ENCODE measurements at places on chromosomes 1 and 21. TPM values are rescaled to one million over a fixed set of nuclear protein-coding genes. Genes with fewer than 3 reads are reported as not detected.

DNA sequence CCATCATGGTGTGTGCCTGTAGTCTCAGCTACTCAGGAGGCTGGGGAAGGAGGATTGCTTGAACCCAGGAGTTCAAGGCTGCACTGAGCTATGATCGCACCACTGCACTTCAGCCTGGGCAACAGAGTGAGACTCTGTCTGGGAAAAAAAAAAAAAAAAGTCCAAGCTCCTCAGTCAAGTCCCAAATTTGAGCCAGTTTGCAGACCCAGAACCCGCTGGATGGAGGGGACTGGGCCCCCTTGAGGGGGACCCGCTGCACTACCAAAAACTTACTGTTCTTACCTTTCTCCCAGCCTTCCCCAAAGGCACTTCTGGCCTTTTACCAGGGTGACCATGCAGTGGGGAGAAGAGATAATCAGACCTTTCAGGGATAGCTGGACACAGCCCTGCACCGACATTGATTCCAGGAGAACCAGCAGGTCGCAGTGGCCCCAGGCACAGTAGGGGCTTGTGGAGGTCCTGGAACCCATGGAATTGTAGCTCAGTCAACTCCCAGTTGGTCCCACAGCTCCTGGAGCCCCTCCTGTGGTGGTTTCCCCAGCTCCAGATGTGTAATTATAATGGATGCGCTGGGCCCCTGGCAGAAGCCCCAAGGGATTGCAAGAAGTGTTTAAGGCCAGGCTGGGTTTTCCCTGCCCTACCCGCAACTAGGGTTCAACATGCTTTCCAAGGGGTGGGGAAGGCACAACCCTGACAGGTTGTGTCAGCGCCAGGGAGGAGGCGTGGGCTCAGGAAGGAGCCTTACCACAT, 4.1 kb upstream of the WNT9A start:
- H3K4me1 ChIP-seq: peaks cover 9% of the 10 kb centered on the region
- no peak for DNase-seq
- no peaks in the 10 kb centered on the region for H3K36me3 ChIP-seq
- H3K27me3 ChIP-seq: peaks cover 29% of the 10 kb centered on the region
- no peak overlapping the region for H3K4me3 ChIP-seq
- H3K27ac ChIP-seq: no peak overlapping the region

The LRRC53 gene
- not detected for polyA plus RNA-seq

- no peak overlapping the region for H3K4me3 ChIP-seq
- no peaks in the 10 kb centered on the region for H3K36me3 ChIP-seq
- no peak overlapping the region for H3K27ac ChIP-seq
- no peaks in the 10 kb centered on the region for H3K27me3 ChIP-seq
- no peak for DNase-seq
Measured at GRCh38 chr1:176315519-176316220, 108.6 kb upstream of the COP1 start.

DNA sequence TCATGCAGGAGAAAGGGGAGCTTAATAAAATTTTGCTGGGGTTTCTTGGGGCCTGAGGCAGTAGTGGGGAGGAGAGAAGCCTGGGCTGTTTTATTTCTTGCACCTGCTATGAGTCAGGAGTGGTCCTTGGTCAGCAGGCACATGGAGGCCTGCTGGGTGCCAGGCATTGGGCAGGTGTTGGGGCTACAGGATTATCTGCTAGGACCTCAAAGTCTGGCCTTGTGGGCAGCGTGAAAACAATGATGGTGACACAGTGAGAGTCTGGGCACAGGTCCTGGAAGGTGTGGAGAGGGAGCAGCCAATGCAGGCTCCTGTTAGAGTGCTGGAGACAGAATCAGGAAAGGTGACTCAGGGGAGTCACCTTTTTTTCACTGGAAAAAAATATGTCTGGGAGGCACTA, 17.2 kb downstream of the ROR1 start:
- no peak overlapping the region for H3K4me3 ChIP-seq
- DNase-seq: no peak
- H3K36me3 ChIP-seq: peaks cover 1% of the 10 kb centered on the region

The SLC5A9 gene
- 0.08 TPM for polyA plus RNA-seq

The AMY2A gene
- polyA plus RNA-seq: not detected

DNA sequence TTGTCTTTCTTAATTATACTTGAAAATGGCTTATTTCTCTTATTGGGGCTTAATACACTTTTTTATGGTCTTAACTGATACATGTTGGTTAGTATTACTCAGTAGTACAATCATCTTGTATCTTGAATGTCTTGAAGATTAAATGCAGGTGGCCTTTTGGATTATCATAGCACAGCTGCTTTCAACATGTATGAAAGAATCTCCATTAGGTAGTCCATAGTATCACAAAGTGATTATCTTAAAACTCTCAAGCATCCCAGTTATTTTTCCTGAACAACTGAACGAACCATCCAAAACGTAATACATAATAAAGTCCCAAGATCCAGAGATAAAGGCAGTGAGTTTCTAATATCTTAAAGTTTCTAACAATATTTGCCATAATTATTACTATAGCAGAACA, 51.7 kb upstream of the MYOCOS start:
- H3K36me3 ChIP-seq: peaks cover 18% of the 10 kb centered on the region
- H3K4me1 ChIP-seq: no peaks in the 10 kb centered on the region
- no peak overlapping the region for H3K4me3 ChIP-seq
- no peak for DNase-seq
- H3K27ac ChIP-seq: no peak overlapping the region

The SPRR2B gene
- not detected for polyA plus RNA-seq

GRCh38 chr1:26582836-26583460, 53.4 kb downstream of the RPS6KA1 start:
- no peaks in the 10 kb centered on the region for H3K27me3 ChIP-seq
- H3K4me1 ChIP-seq: no peaks in the 10 kb centered on the region
- no peaks in the 10 kb centered on the region for H3K36me3 ChIP-seq
- H3K4me3 ChIP-seq: no peak overlapping the region

- no peak overlapping the region for H3K27ac ChIP-seq
- no peaks in the 10 kb centered on the region for H3K36me3 ChIP-seq
- peaks cover 10% of the 10 kb centered on the region for H3K27me3 ChIP-seq
- H3K4me1 ChIP-seq: no peaks in the 10 kb centered on the region
- no peak overlapping the region for H3K4me3 ChIP-seq
Measured at GRCh38 chr1:184143449-184143848, 91.9 kb downstream of the TSEN15 start.

GRCh38 chr1:61441723-61442262, 283.1 kb downstream of the TM2D1 start:
- no peaks in the 10 kb centered on the region for H3K4me1 ChIP-seq
- no peaks in the 10 kb centered on the region for H3K27me3 ChIP-seq
- peaks cover 3% of the 10 kb centered on the region for H3K36me3 ChIP-seq
- no peak overlapping the region for H3K27ac ChIP-seq

The TXLNA gene
- polyA plus RNA-seq: 20.0 TPM

GRCh38 chr1:154698320-154699096, 90.5 kb upstream of the ADAR start:
- peak; percentile 15 for DNase-seq
- H3K4me1 ChIP-seq: peaks cover 12% of the 10 kb centered on the region
- peaks cover 5% of the 10 kb centered on the region for H3K27me3 ChIP-seq
- H3K4me3 ChIP-seq: no peak overlapping the region
- no peaks in the 10 kb centered on the region for H3K36me3 ChIP-seq

- DNase-seq: peak; percentile 67
- H3K27me3 ChIP-seq: no peaks in the 10 kb centered on the region
- H3K4me1 ChIP-seq: peaks cover 24% of the 10 kb centered on the region
- peak overlapping the region; percentile 41 for H3K4me3 ChIP-seq
- no peaks in the 10 kb centered on the region for H3K36me3 ChIP-seq
Measured at GRCh38 chr1:7549277-7550161, 221.6 kb upstream of the VAMP3 start.

The APCS gene
- polyA plus RNA-seq: not detected

DNA sequence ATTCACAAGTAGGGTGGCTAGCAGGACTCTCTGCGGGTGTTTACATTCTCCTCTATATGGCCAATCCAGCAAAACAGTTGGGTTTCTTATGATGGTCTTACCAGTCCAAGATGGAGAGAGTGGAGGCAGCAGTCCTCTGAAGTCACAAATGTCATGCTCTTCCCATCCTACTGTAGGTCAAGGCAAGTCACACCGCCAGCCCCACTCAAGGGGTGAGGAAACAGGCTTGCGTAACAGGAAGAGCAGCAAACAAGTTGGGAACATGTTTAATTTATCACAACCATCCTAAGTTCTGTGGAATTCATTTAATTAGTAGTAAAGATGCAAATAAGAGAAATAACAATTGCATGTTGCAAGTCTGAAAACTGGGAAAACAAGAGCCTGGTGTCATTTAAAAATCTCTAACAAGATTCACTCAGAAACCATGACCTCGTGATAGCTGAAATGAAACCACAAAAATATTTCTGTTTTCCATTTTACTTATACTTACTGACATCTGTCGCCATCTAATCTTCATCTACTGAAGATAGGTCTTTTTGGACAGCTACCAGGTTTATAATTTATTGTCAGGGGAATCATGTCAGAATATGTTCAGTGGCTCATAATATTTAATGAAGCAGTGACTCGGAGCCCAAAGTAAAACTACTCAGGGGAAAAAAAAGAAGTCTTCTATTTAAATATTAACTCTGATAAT, 349.1 kb upstream of the FMN2 start:
- no peaks in the 10 kb centered on the region for H3K4me1 ChIP-seq
- no peaks in the 10 kb centered on the region for H3K27me3 ChIP-seq
- no peak overlapping the region for H3K27ac ChIP-seq
- no peaks in the 10 kb centered on the region for H3K36me3 ChIP-seq
- no peak for DNase-seq

GRCh38 chr1:54248966-54249365, 49.0 kb downstream of the MRPL37 start:
- no peak overlapping the region for H3K4me3 ChIP-seq
- H3K27me3 ChIP-seq: no peaks in the 10 kb centered on the region
- no peak overlapping the region for H3K27ac ChIP-seq

The GPA33 gene
- not detected for polyA plus RNA-seq

GRCh38 chr1:15838721-15839120, 8.8 kb upstream of the SPEN start:
- H3K27ac ChIP-seq: no peak overlapping the region
- no peak for DNase-seq
- no peak overlapping the region for H3K4me3 ChIP-seq
- H3K27me3 ChIP-seq: no peaks in the 10 kb centered on the region
- peaks cover 5% of the 10 kb centered on the region for H3K4me1 ChIP-seq
- H3K36me3 ChIP-seq: no peaks in the 10 kb centered on the region

GRCh38 chr1:209342441-209343175, 240.9 kb upstream of the CAMK1G start:
- H3K4me1 ChIP-seq: peaks cover 7% of the 10 kb centered on the region
- no peaks in the 10 kb centered on the region for H3K27me3 ChIP-seq
- H3K36me3 ChIP-seq: no peaks in the 10 kb centered on the region
- no peak overlapping the region for H3K27ac ChIP-seq
- no peak overlapping the region for H3K4me3 ChIP-seq

GRCh38 chr1:182863940-182864339, 24.8 kb downstream of the DHX9 start:
- no peaks in the 10 kb centered on the region for H3K4me1 ChIP-seq
- H3K4me3 ChIP-seq: no peak overlapping the region
- no peaks in the 10 kb centered on the region for H3K27me3 ChIP-seq
- peaks cover 71% of the 10 kb centered on the region for H3K36me3 ChIP-seq

- peaks cover 25% of the 10 kb centered on the region for H3K4me1 ChIP-seq
- H3K4me3 ChIP-seq: no peak overlapping the region
- peak overlapping the region; percentile 55 for H3K27ac ChIP-seq
- DNase-seq: peak; percentile 26
Measured at GRCh38 chr1:91864017-91864700, 21.8 kb downstream of the TGFBR3 start.

GRCh38 chr1:16205891-16206546, 6.4 kb downstream of the ARHGEF19 start:
- peaks cover 17% of the 10 kb centered on the region for H3K4me1 ChIP-seq
- peak overlapping the region; percentile 59 for H3K4me3 ChIP-seq
- peaks cover 3% of the 10 kb centered on the region for H3K36me3 ChIP-seq
- DNase-seq: no peak

DNA sequence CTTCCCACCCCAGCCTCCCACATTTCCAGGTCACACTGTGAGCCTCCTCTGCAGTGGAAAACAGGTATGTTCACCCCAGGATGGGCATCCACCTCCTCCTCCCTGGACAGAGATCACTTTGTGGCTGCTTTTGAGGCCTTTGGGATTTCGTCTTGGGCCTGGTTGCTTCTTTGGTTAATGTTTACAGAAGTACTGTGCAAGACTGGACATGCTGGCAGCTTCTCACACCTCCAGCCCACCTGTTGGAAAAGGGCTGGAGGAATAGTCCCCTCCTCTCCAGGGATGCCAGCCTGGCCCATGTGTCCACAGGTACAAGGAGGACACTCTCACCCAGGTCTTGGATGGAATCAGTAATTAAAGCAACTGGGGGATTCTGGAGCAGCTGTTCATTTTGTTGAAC, 56.1 kb downstream of the KAZN start:
- H3K27me3 ChIP-seq: no peaks in the 10 kb centered on the region
- H3K4me1 ChIP-seq: no peaks in the 10 kb centered on the region
- no peaks in the 10 kb centered on the region for H3K36me3 ChIP-seq
- H3K27ac ChIP-seq: no peak overlapping the region
- no peak overlapping the region for H3K4me3 ChIP-seq

The OR6F1 gene
- polyA plus RNA-seq: not detected

The CXADR gene
- 42.6 TPM for polyA plus RNA-seq

GRCh38 chr21:45146306-45146705, 71.9 kb downstream of the ADARB1 start:
- no peak for DNase-seq
- H3K4me3 ChIP-seq: no peak overlapping the region
- no peak overlapping the region for H3K27ac ChIP-seq
- H3K36me3 ChIP-seq: peaks cover 10% of the 10 kb centered on the region
- H3K27me3 ChIP-seq: no peaks in the 10 kb centered on the region

- no peaks in the 10 kb centered on the region for H3K4me1 ChIP-seq
- no peaks in the 10 kb centered on the region for H3K27me3 ChIP-seq
- DNase-seq: no peak
- H3K4me3 ChIP-seq: no peak overlapping the region
- no peaks in the 10 kb centered on the region for H3K36me3 ChIP-seq
Measured at GRCh38 chr1:2877391-2877790, 75.9 kb upstream of the TTC34 start.
